CD4-positive, alpha-beta T cell (primary cell): ENCODE measurements at places on chromosomes 3 and 15.
A peak's percentile ranks its signal among the peaks of the same experiment; 100 is the strongest.

DNA sequence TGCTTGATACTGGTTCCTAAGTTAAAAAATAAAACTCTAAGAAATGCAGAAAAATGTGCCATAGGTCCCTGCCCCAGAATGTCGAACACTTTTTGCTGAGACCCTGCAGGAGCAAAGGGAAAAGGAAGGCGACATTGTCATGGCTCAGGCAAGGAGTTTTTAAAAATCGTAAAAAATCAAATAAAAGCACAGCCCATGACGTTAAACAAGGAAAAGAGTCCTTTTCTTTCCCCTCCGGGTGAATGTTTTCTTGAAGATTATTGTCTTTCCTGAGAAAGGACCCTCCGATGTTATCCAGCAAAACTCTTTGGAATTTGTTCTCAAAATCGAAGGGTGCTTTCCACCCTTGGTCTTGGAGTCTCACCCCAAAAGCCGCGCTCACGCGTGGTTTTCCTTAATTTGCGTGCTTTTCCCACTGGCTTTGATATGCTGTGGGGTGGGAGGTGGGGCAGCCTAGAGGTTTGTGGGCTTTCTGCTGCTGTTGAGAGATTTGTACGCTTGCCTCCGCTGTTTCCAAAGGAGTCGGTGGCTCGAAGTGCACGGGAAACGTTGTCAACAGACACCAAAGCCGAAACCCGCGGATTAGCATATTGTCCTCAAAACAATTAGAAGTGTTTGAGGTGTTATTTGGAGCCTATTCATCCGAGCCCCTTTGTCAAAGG lies 2.9 kb downstream of the SOX14 start:
- no peak for DNase-seq

DNA sequence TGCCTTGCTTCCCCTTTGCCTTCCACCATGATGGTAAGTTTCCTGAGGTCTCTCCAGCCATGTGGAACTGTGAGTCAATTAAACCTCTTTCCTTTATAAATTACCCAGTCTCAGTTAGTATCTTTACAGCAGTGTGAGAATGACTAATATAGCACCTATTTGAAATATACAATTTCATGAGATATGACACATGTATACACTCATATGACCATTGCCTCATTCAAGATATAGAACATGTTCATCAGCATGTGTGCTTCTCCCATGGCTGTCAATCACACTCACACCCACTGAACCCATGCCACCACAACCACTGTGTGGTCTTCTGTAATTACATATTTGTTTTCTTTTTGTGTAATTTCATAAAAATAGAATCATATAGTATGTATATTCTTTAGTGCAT lies 599.5 kb upstream of the EPHA6 start:
- DNase-seq: no peak

GRCh38 chr3:15974647-15975046 lies 176.9 kb upstream of the ANKRD28 start:
- DNase-seq: no peak

GRCh38 chr3:101938262-101938847 lies 89.0 kb downstream of the NFKBIZ start:
- peak; percentile 33 for DNase-seq

GRCh38 chr3:55543181-55543614 lies 56.1 kb upstream of the WNT5A start:
- DNase-seq: no peak

GRCh38 chr15:34890424-34890823 lies 79.1 kb downstream of the AQR start:
- DNase-seq: no peak

DNA sequence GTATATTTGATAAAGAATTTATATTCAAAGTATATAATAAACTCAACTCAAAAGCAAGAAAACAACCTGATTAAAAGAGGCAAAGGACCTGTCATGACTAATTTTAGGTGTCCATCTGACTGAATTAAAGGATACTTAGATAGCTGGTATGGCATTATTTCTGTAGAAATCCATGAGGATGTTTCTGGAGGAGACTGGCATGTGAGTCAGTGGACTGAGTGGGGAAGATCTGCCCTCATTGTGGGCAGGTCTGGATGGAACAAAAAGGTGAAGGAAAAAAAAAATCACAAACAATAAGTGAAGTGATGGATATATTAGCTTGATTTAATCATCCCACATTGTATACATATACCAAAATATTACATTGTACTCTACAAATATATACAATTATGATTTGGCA lies 16.6 kb downstream of the ANKRD28 start:
- DNase-seq: no peak

DNA sequence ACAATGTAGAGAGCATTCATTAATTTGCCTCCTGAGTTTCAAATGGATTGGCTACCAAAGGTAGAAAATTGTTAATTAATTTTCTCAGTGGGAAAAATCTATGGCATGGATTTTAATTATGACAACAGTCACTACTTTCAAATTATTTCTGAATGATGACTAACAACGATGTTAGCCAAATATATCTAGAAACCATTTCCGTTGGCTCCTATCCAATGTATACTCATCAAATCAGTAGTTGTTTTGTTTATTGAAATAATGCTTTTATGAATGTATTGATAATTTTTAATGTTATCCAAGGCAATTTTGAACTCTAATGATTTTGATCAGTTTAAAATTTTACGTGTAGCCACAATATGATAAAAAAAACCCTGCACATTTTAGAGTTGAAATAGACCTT lies 333.4 kb downstream of the NAALADL2 start:
- DNase-seq: no peak

DNA sequence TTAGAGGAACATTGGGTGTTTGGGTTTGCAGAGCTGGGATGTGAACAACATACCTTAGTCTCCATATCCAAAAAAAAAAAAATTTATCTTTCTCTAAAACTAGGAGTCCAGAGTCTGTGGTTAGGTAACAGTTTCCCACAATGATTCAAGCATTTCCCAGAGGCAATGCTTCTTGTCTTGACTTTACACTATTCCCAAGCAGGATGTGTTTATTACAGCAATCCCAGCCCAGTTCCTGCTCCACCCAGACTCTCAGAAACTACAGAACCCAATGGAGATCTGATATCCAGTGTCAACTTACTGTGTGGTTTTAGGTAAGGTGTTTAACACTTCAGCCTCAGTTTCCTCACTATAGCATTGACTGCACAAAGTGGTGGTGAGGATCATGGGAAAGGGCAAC lies 2.3 kb upstream of the C3orf62 start:
- no peak for DNase-seq

- DNase-seq: no peak
These were observed 126.9 kb downstream of the LSAMP start for GRCh38 chr3:116318370-116318769.

- DNase-seq: no peak
These were observed 54.4 kb downstream of the GTF2E1 start for GRCh38 chr3:120796976-120797375.

- DNase-seq: no peak
These were observed 23.2 kb downstream of the CYFIP1 start for GRCh38 chr15:22956978-22957260.

DNA sequence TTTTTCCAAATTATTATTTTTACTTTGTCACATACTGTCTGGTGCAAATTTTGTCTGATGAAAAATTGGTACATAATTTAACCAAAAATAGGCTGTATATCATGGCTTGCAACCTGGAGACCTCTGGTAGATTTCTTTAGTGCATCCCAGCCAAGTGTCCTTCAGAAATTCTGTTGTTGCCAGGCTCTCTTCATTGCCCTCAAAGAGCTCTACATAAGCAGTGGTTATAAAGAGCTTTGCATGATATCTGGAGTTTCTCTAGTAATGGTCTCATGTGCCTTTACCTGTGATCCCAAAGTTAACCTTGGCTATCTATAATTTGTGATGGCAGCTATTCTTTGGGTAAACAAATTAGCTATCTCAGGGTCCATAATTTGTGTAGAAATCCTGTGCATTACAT lies 157.7 kb downstream of the MBNL1 start:
- DNase-seq: no peak

DNA sequence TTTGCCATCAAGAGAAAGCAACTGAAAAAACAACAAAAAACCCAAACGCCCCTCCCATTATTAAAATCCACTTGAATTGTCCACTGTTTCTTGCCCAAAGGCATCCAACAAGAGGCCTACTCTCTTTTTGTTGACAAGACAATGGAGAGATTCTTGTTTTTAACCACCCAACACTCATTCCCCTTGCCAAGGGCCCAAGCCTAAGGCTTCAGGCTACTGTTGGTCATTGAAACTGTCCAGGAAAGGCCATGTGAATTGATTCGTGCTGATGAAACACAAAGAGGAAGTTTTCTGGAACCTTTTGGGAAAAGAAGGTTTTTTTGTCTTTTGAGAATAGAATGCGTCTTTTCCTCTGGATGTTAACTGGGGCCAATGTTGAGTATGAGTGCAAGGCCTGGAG lies 157.4 kb upstream of the PFN2 start:
- DNase-seq: no peak

DNA sequence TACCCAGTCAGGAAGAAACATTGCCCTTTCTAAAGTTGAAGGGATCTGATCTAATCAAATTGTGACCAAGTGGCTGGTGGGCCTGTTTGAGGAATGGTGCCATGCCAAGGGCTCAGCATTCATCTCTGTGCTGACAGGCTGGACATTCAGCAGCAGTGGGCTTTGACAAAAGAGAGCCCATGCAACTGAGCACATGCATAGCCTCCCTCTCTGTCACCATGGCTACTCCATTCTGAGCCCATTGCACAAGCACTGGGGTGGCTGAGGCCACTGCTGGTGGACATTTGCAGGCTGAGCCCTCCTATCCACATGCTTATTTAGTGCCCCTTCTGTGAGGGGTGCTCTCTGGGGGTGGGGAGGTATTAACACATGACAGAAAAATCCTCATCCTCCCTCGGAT lies 28.6 kb upstream of the TNFSF10 start:
- no peak for DNase-seq

GRCh38 chr3:46565607-46566039 lies 479 bp downstream of the LRRC2 start:
- no peak for DNase-seq

- no peak for DNase-seq
These were observed 51.2 kb downstream of the HACD2 start for GRCh38 chr3:123533554-123534159.

DNA sequence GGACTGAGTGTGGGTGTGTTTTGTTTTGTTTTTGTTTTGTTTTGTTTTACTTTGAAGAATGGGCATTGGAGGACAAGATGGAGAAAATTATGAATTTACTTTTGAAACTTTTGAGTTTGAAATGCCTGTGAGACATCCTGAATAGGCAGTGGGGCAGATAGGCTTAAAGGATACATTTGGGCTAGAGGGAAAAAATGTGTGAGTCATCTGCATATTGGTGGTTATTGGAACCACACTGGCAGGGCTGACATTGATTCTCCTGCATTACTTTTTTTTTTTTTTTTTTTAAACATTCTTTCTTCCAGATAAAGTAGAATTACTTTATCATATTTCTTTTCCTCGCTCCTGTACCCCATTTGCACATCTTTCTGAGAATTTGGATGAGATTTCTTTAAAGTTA lies 56.1 kb downstream of the CALML4 start:
- no peak for DNase-seq

- DNase-seq: no peak
These were observed 143.9 kb downstream of the MAGI1 start for GRCh38 chr3:65894679-65895453.

- no peak for DNase-seq
These were observed 621.5 kb upstream of the ZNF385D start for GRCh38 chr3:22372292-22373062.
